ENCODE measurements at places on chromosomes 2 and 18.

DNA sequence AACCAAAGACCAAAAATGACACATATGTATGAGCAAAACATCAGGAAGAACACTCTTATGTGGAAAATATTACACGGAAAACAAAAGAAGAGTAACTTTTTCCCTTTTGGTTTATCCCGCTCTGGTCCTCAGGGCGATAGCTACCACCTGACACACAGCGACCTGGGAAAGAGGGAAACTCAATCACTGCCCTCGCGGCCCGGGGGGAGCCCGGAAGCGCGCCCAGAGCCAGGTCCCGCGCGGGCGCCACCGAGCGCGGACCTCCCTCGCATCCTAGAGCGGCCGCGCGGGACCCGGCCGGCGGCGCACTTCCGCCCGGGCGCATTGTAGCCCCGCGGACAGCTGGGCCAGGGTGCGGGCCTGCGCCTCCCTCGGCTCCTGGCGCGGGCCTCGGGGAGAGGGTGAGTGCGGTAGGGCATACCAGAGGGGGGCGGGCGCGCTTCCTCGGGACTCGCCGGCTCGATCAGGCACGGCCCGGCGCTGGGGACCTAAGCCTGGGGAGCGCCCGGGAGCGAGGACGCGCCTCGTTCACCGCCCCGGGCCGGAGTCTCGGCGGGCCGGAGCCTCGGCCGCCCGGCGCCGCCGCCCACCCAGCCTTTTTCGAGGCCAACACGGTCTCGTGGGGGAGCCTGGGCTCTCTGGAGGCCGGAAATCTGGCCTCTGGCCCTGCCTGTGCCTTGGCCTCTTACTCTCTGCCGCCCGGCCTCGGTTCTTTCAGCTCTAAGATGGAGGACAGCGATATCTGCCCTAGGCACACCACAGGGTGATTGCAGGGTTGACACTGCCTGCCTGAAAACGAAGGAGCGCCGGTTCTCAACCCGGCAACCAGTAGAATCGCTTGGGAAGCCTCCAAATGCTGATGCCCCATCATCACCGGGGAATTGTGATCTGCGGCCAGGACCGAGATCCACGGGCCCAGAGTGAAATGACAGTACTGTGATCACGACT, at the start of gene ELAC1:
Gene ELAC1, plus strand, starts transcription at position 327 of the 948 bp plus-strand sequence. CDS start 6,365 bp downstream, outside the sequence.
- peak; percentile 57 for DNase-seq

- DNase-seq = no peak
Measured at GRCh38 chr2:205836477-205837221, 154.3 kb downstream of the NRP2 start.

- DNase-seq = no peak
Measured at GRCh38 chr18:55489034-55489986, 98.7 kb downstream of the TCF4 start.

- DNase-seq = peak; percentile 26
Measured at GRCh38 chr18:44149706-44150105, 531.0 kb upstream of the SETBP1 start.

GRCh38 chr2:128727404-128727803, 408.7 kb upstream of the HS6ST1 start:
- DNase-seq = no peak

DNA sequence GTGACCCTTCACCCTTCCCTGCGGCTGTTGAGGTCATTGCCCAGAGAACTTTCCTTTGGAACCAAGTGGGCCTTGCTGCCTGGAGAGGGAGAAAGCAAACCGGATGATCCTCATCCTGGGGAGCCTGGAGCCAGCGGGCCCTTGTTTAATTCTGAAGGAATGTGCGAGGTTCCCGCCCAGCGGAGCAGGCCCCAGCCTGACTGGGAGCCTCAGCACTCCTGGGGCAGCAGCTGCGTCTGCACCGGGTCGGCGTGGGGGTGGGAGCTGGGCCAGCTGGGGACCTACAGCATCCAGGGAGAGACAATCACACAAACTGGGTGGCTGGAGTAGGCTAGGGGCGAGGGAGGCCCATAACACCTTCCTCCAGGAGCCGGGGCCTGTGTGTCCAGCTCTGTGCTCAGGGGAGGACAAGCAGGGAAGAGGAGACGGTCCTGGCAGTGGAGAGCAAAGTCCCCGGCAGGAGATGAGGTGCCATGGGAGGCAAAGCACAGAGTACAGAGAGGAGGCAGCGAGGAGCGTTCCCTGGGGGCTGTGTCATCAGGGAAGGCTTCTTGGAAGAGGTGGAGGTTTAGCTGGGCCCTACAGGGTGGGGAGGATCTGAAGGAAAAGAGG, 61.9 kb upstream of the HAAO start:
- DNase-seq = no peak

DNA sequence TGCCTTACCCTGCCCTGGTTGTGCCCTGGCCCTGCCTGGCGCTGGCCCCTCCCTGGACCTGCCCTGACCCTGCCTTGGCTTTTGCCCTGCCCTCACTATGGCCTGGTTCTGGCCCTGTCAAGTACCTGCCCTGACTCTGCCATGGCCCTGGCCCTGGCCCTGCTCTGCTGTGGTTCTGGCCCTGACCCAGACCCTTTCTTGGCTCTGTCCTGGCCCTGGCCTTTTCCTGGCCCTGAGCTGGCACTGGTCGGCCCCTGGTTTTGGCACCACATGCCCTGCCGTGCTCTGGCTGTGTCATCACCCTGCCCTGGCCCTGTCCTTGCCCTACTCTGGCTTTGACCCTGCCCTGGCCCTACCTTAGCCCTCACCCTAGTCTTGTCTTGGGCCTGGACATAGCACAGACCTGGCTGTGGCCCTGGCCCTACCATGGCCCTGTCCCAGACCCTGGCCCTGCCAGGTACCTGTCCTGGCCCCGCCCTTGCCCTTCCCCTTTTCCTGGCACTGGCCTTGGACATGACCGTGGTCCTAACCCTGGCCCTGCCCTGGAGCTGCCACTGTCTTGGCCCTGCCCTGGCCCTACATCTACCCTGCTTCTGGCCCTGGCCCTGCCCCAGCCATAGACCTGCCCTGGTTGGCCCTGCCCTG, 4.8 kb upstream of the ANKRD62 start:
- DNase-seq = no peak

GRCh38 chr2:61534926-61535325, 3.2 kb downstream of the XPO1 start:
- DNase-seq = no peak

DNA sequence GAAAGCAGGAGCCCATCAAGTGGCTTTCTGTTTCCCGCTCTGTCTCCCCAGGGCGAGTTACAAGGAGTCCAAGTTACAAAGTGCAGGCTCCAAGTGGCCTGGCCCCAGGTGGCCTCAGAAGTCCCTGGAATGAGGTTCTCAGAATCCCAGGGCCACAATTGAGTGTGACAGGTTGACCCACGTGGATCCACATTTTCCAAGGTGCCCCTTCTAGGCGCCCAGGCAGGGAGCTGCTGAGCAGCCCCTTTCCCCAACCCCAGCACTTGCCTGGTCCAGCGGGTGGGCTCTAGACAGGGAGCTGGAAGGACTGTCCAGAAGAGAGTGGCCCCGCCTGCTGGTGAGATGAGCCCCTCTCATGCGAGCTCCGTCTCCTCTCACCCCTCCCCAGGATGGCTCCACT, 253.4 kb downstream of the CYP26B1 start:
- DNase-seq = no peak

DNA sequence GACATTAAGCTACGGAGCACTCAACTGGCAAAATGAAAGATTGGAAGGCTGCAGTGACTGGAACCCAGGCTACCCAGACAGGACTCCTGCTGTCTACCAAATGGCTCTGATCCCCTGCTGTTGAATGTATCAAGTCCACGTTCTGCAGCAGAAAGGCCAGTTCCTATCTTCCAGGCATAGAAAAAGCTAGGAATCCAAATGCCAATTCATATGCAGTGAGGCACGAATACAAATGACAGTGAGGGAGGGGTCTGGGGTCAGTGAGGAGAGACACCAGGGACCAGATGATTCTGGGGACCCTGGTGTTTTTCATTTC, 5.3 kb downstream of the NRP2 start:
- DNase-seq = no peak
